Activated CD8-positive, alpha-beta T cell treated with anti-CD3 and anti-CD28 coated beads for 36 hours (primary cell): ENCODE measurements at places on chromosomes 4 and X. TPM values are rescaled to one million over a fixed set of nuclear protein-coding genes. Genes with fewer than 3 reads are reported as not detected.

Gene C1QTNF7
- total RNA-seq = not detected

- H3K4me3 ChIP-seq = no peak overlapping the region
- H3K4me1 ChIP-seq = no peaks in the 10 kb centered on the region
- H3K27ac ChIP-seq = no peak overlapping the region
- peaks cover 2% of the 10 kb centered on the region for H3K36me3 ChIP-seq
- no peak for DNase-seq
- peaks cover 3% of the 10 kb centered on the region for H3K27me3 ChIP-seq
These were observed 6.8 kb downstream of the ZFP42 start for GRCh38 chr4:188002323-188002722.

- peaks cover 42% of the 10 kb centered on the region for H3K27me3 ChIP-seq
- no peak overlapping the region for H3K27ac ChIP-seq
- DNase-seq = peak; percentile 76
These were observed 208.4 kb downstream of the NWD2 start for GRCh38 chr4:37452952-37453280.

Gene MCF2
- total RNA-seq = 0.56 TPM

- H3K27me3 ChIP-seq = peaks cover 7% of the 10 kb centered on the region
- H3K36me3 ChIP-seq = no peaks in the 10 kb centered on the region
- peaks cover 8% of the 10 kb centered on the region for H3K4me1 ChIP-seq
- peak overlapping the region; percentile 36 for H3K4me3 ChIP-seq
- H3K27ac ChIP-seq = no peak overlapping the region
These were observed 553 bp downstream of the SLC16A2 start for GRCh38 chrX:74421740-74422352.

Gene YIPF7
- total RNA-seq = not detected

DNA sequence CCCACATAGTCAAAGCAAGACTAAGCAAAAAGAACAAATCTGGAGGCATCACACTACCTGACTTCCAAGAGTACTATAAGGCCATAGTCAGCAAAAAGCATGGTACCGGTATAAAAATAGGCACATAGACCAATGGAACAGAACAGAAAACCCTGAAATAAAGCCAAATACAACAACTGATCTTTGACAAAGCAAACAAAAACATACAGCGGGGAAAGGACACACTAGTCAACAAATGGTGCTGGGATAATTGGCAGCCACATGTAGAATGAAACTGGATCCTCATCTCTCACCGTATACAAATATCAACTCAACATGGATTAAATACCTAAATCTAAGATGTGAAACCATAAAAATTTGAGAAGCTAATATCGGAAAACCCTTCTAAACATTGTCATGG lies 819.3 kb upstream of the FRG1 start:
- H3K4me1 ChIP-seq = no peaks in the 10 kb centered on the region
- no peak overlapping the region for H3K27ac ChIP-seq
- no peaks in the 10 kb centered on the region for H3K36me3 ChIP-seq
- H3K4me3 ChIP-seq = no peak overlapping the region

DNA sequence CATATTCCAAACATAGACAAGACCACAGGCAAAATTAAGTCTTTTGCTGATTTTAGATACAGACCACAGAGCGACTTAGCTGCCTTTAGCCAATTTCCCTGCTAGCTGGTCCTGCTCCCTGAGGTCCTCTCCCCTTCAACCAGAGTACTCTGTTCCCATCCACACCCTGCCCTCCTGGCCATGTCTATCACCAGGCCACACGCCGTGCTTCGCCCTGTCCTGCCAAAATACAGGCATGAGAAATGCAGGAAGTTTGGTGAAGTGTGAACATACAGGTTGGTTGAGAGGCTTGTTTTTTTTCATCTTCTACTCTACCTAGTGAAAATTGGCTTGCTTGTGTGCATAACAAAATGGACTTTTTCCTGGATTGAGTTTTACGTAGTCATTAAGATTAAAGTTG lies 226.2 kb upstream of the TENM3 start:
- no peak for DNase-seq
- H3K36me3 ChIP-seq = no peaks in the 10 kb centered on the region
- no peak overlapping the region for H3K4me3 ChIP-seq
- peaks cover 3% of the 10 kb centered on the region for H3K4me1 ChIP-seq

- H3K27ac ChIP-seq = no peak overlapping the region
- H3K4me3 ChIP-seq = no peak overlapping the region
- no peak for DNase-seq
- H3K27me3 ChIP-seq = no peaks in the 10 kb centered on the region
- no peaks in the 10 kb centered on the region for H3K36me3 ChIP-seq
These were observed 791.0 kb upstream of the DIAPH2 start for GRCh38 chrX:95893636-95894035.

DNA sequence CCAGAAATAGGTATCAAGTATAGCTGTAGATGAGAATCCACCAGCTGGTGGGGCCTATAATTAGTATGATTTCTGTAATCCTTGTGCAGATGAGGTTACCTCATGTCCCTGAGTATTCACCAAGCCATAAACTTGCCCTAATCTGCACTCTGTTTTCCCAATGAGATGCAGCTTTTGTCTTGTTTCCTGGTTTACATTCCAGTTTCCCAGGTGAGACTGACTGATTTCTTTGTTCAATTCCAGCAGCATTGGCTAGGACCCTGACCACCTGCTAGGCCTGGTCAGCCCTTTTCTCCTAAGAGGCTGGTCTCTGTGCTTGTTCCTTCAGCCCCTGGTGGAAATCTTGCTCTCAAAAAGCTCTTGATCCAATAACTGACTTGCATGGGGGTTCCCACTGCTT lies 44.6 kb downstream of the GABRB1 start:
- peaks cover 3% of the 10 kb centered on the region for H3K27me3 ChIP-seq
- no peak for DNase-seq
- H3K36me3 ChIP-seq = no peaks in the 10 kb centered on the region
- no peaks in the 10 kb centered on the region for H3K4me1 ChIP-seq

Gene CD40LG
- total RNA-seq = 2.6 TPM

GRCh38 chrX:150049647-150050046 lies 111.4 kb upstream of the EOLA2 start:
- H3K36me3 ChIP-seq = no peaks in the 10 kb centered on the region
- no peak overlapping the region for H3K4me3 ChIP-seq
- no peak overlapping the region for H3K27ac ChIP-seq

GRCh38 chr4:87038837-87039615 lies 104.2 kb downstream of the AFF1 start:
- H3K4me1 ChIP-seq = peaks cover 44% of the 10 kb centered on the region
- no peak for DNase-seq
- no peak overlapping the region for H3K4me3 ChIP-seq
- H3K27ac ChIP-seq = no peak overlapping the region

GRCh38 chr4:56118055-56118454 lies 169.3 kb downstream of the CEP135 start:
- no peak for DNase-seq
- H3K4me3 ChIP-seq = no peak overlapping the region
- no peaks in the 10 kb centered on the region for H3K36me3 ChIP-seq
- H3K27ac ChIP-seq = no peak overlapping the region
- H3K4me1 ChIP-seq = no peaks in the 10 kb centered on the region
- H3K27me3 ChIP-seq = peaks cover 2% of the 10 kb centered on the region

DNA sequence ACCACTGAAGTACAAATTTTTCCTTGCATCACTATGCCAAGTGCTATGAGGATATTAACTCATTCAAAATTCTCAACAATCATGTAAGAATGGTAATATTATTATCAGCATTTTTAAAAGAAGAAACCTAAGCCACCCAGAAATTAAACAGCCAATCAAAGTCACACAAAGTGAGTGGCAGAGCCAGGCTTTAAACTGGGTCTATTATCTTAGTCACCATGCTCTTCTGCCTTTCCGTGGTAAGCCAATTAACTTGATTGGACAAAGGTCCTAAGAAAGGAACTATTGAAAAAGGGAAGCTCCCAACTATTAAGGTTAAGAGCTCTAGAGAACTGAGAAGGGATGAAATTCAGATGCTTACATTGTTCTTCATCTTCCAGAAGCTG lies 111.5 kb downstream of the ASB9 start:
- DNase-seq = no peak
- peak overlapping the region; percentile 65 for H3K4me3 ChIP-seq
- peaks cover 33% of the 10 kb centered on the region for H3K4me1 ChIP-seq
- no peaks in the 10 kb centered on the region for H3K27me3 ChIP-seq
- H3K36me3 ChIP-seq = peaks cover 3% of the 10 kb centered on the region
